ENCODE measurements at places on chromosomes 6 and 20. TPM values are rescaled to one million over a fixed set of nuclear protein-coding genes. Genes with fewer than 3 reads are reported as not detected.

- DNase-seq, result no peak
- H3K36me3 ChIP-seq, result no peaks in the 10 kb centered on the region
- no peaks in the 10 kb centered on the region for H3K27me3 ChIP-seq
- H3K4me3 ChIP-seq, result no peak overlapping the region
- H3K27ac ChIP-seq, result no peak overlapping the region
- H3K4me1 ChIP-seq, result no peaks in the 10 kb centered on the region
Measured at GRCh38 chr6:73017476-73017875, 207.8 kb downstream of the KHDC1L start.

GRCh38 chr20:50144362-50144761 is 9.2 kb downstream of the PEDS1 start:
- H3K27me3 ChIP-seq, result no peaks in the 10 kb centered on the region
- peaks cover 53% of the 10 kb centered on the region for H3K4me1 ChIP-seq
- no peak overlapping the region for H3K27ac ChIP-seq
- peaks cover 40% of the 10 kb centered on the region for H3K36me3 ChIP-seq
- no peak for DNase-seq
- H3K4me3 ChIP-seq, result no peak overlapping the region

DNA sequence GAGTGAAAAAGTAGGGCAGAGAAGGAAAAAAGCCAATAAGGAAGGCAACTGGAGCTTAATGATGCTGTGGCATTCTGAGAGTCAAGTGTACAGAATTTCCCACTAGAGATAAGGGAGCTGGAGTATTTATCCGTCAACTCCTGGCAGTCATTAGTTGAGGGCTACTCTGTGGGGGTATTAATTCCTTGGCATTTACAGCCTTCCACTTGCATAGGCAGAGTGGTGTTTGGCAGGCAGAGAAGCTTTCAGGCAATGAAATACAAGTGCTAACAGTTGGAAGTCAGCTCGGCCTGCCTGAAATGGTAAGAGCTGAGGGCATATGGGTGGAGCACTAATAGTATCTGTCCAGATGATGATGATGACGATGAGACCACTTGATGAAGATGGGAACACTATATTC is 207.3 kb upstream of the FLRT3 start:
- no peaks in the 10 kb centered on the region for H3K4me1 ChIP-seq
- no peaks in the 10 kb centered on the region for H3K27me3 ChIP-seq
- H3K4me3 ChIP-seq, result no peak overlapping the region
- no peak overlapping the region for H3K27ac ChIP-seq

- peaks cover 41% of the 10 kb centered on the region for H3K27me3 ChIP-seq
- no peak overlapping the region for H3K4me3 ChIP-seq
- H3K36me3 ChIP-seq, result no peaks in the 10 kb centered on the region
- H3K4me1 ChIP-seq, result no peaks in the 10 kb centered on the region
Measured at GRCh38 chr6:168441434-168442391, 729 bp downstream of the SMOC2 start.

The ZNF318 gene
- 14.5 TPM for total RNA-seq

DNA sequence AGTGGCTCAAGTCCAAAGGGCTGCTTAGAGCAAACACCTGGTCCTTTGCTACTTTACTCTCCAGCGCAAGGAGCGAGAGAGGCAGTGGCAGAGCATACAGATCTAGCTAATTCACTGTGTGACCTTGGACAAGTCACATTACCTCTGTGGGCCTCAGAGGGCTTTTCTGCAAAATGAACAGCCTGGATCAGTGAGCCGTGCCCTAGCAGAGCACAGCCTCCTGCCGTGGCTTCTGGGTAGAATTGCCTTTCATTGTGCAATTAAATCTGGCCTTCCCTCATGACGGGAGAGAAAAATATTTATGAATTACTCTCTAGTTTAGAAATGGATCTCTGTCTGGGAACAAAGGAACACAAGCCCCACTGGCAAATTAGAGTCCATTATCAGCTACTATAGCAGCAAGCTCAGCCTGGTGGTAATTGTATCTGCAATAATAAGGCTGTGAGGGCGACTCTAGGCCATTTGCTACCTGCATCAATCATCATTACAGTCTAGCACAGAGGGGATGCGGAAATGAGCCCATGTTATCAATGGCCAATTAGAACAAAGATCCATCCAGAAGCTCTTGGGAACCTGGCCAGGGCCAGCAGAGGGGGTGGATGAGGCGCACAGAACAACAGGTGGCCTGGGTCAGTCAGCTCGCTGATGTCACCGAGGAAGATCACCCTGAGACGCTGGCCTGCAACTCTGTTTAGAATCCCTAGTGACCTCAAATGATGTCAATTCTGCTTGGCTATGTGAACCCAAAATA is 114.2 kb upstream of the LY86 start:
- no peak overlapping the region for H3K27ac ChIP-seq
- no peaks in the 10 kb centered on the region for H3K36me3 ChIP-seq
- peaks cover 28% of the 10 kb centered on the region for H3K27me3 ChIP-seq

The DIDO1 gene
- total RNA-seq, result 79.4 TPM

DNA sequence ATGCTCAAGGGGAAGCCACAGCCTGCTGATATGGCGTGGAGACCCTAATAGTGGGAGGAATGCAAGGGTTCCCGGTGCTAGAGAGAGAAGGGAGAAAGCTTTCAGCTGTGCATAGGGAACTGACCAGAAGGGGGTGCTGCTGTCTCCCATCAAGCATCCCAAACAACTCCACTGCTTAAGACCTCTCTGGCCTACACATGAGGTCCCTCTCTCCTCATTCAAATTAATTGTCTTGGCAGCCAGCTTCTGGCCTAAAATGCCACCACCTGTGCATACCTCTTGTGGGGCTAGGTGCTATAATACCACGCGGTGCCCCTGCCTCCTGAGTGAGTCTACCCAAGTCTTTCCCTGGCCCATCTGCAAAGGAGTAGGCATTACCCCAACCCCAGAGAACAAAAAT is 14.5 kb downstream of the ADISSP start:
- H3K4me1 ChIP-seq, result peaks cover 14% of the 10 kb centered on the region
- H3K27me3 ChIP-seq, result no peaks in the 10 kb centered on the region
- H3K4me3 ChIP-seq, result no peak overlapping the region
- peaks cover 7% of the 10 kb centered on the region for H3K36me3 ChIP-seq

DNA sequence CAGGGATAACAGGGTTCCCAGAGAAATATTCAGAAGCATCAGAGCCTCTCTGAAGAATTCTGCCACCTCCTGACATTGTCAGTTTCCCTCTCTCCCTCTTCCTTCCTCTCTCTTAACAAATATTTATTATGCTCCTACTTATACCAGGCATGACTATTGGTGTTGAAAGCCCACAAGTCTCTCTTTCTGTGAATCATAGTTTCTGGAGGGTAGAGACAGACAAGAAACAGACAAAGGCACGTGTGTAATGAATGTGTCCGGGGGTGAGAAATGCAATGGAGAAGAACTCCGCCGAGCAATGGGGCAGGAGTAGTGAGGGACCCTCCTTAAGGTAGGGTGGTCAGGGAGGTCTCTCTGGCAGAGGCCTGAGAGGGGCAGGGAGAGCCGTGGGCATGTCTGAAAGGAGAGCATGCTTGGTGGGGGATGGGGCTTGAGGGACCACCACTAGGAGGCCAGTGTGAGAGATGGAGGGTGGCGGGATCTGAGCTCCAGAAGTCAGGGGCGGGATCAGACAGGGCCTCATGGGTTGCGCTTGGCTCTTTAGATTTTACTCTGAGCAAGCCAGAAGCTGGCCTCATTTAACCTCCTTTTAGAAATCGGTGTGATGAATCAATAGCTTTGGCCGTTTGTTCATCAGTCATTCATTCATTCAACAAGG is 57.3 kb downstream of the EYA2 start:
- H3K4me3 ChIP-seq, result no peak overlapping the region
- H3K27me3 ChIP-seq, result peaks cover 14% of the 10 kb centered on the region
- no peak overlapping the region for H3K27ac ChIP-seq

DNA sequence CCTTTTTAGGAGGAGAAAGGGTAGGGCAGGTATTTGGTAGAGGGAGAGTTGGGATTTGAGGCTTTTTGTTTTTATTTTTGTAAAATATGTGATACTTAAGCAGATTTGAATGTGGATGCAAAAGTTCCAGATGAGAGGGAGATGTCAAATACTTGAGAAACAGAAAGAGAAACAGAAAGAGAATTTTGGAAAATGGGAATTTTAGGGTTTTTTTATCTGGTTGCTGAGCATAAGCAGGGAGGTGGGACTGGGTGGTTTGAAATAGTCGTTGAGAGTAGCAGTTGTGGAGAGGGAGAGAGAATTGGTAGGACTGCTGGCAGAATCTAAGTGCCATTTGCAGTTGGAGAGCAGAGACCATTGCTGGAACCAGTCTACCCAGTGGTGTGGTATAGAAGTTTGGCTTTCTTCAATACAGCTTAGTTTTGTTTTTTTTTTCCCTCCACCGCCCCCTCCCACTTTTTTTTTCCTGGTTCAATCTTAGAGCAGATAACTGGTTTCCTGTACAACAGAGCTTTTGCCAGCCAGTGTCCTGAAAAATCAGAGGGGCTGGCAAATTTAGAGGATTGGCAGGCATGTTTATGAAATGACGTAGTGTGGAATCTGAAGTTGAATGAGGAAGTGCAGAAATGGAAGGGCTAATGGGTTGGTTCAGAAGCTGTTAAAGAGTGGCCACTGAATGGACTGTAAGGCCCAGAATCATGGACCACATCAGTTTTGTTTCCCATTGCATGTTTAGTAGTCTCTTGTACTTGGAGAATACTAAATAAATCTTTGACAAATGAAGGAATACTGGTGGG is 68.7 kb downstream of the ATRN start:
- DNase-seq, result no peak
- H3K27ac ChIP-seq, result no peak overlapping the region
- no peaks in the 10 kb centered on the region for H3K36me3 ChIP-seq

DNA sequence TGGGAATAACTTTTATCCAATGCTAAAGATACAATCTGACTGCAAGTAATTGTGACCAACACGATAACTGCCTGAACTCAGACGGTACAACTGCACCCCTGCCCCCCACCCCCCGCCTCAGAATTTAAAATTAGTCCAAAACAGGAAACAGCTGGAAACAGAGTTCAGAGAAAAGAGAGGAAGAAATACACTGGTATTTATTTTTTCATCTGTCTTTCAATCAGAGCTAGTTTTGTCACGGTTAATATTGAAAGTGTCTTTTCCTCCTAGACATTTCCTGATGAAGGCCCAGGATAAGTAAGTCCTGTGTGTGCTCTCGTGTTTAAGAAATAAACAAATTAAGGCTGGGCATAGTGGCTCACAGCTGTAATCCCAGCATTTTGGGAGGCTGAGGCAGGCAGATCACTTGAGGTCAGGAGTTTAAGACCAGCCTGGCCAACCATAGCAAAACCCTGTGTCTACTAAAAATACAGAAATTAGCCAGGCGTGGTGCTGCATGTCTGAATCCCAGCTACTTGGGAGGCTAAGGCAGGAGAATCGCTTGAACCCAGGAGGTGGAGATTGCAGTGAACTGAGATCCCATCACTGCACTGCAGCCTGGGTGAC is 21.5 kb downstream of the ACSS1 start:
- H3K27me3 ChIP-seq, result no peaks in the 10 kb centered on the region
- H3K27ac ChIP-seq, result peak overlapping the region; percentile 83
- peaks cover 1% of the 10 kb centered on the region for H3K36me3 ChIP-seq
- H3K4me3 ChIP-seq, result peak overlapping the region; percentile 20
- peaks cover 41% of the 10 kb centered on the region for H3K4me1 ChIP-seq

The HLA-DMA gene
- 26.8 TPM for total RNA-seq

The GSTA3 gene
- total RNA-seq, result not detected

DNA sequence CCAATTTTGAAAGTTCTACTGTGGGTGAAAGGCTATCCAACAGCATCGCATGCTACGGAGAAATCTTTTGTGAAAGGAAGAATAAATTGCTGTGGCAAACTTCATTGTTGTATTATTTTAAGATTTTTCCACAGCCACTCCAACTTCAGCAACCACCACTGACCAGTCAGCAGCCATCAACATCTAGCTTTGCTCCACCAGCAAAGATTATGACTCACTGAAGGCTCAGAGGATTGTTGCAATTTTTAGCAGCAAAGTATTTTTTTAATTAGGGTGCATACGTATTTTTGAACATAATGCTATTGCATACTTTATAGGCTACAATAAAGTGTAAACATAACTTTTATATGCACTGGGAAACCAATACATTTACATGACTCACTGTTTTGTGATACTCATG is 493.5 kb downstream of the TFAP2A start:
- H3K36me3 ChIP-seq, result no peaks in the 10 kb centered on the region
- no peak overlapping the region for H3K4me3 ChIP-seq

- peaks cover 87% of the 10 kb centered on the region for H3K27me3 ChIP-seq
- H3K4me3 ChIP-seq, result no peak overlapping the region
- peaks cover 52% of the 10 kb centered on the region for H3K4me1 ChIP-seq
- no peak for DNase-seq
Measured at GRCh38 chr20:38728911-38729642, 4.8 kb downstream of the SLC32A1 start.

GRCh38 chr6:7140631-7141378 is 33.0 kb downstream of the RREB1 start:
- H3K36me3 ChIP-seq, result peaks cover 7% of the 10 kb centered on the region
- peaks cover 80% of the 10 kb centered on the region for H3K4me1 ChIP-seq
- H3K4me3 ChIP-seq, result peak overlapping the region; percentile 78
- no peaks in the 10 kb centered on the region for H3K27me3 ChIP-seq

The LY6G5C gene
- 1.7 TPM for total RNA-seq

The SPACA1 gene
- not detected for total RNA-seq

DNA sequence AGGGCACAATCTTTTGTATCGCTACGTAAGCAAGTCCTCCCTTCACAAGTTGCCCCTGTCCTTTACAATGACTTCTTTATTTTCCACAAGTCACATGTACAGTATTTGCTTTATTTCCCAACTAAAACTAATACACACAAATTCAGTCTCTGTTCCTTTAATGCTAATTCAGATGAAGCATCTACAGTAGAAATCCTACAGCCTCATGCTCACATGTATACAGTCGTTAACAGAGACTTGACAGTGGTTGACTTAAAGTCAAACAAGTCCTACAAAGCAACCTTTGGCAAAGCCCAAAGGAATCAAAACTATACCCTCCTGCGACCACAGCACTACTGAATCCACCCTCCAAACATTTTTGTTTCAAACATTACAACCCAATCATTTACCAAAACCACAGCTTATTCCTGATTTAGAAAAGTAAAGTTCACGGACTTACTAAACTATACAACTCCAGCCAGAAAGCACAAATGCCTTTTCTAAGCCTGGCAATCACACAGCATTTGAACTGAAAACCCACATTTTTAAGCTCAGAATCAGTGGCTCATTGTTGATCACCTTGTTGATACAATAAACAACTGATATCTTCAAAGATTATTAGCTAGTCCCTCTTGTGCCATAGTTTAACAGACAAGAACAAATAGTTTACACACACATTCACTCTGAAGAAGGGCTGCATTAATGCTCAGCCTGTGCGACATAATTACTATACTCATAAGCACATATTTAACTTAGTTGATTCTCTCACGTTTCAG is 70.9 kb upstream of the NHSL1 start:
- no peak overlapping the region for H3K27ac ChIP-seq
- no peaks in the 10 kb centered on the region for H3K36me3 ChIP-seq
- H3K4me3 ChIP-seq, result no peak overlapping the region
- H3K27me3 ChIP-seq, result peaks cover 19% of the 10 kb centered on the region

- no peaks in the 10 kb centered on the region for H3K4me1 ChIP-seq
- H3K27ac ChIP-seq, result no peak overlapping the region
- no peaks in the 10 kb centered on the region for H3K36me3 ChIP-seq
- H3K27me3 ChIP-seq, result no peaks in the 10 kb centered on the region
- DNase-seq, result no peak
- H3K4me3 ChIP-seq, result no peak overlapping the region
Measured at GRCh38 chr6:34563513-34563870, 7.4 kb upstream of the SPDEF start.

- H3K4me3 ChIP-seq, result no peak overlapping the region
- no peak overlapping the region for H3K27ac ChIP-seq
- peaks cover 47% of the 10 kb centered on the region for H3K4me1 ChIP-seq
- H3K27me3 ChIP-seq, result no peaks in the 10 kb centered on the region
Measured at GRCh38 chr6:36758516-36759147, 61.0 kb downstream of the RAB44 start.

Data from activated CD4-positive, alpha-beta T cell treated with anti-CD3 and anti-CD28 coated beads, Interleukin-2, amount 10 ng/mL, durations not matched to agents 7 days and 5 days (primary cell).